ENCODE measurements at places on chromosomes 13 and 19. TPM values are rescaled to one million over a fixed set of nuclear protein-coding genes. Genes with fewer than 3 reads are reported as not detected.
A peak's percentile ranks its signal among the peaks of the same experiment; 100 is the strongest.

DNA sequence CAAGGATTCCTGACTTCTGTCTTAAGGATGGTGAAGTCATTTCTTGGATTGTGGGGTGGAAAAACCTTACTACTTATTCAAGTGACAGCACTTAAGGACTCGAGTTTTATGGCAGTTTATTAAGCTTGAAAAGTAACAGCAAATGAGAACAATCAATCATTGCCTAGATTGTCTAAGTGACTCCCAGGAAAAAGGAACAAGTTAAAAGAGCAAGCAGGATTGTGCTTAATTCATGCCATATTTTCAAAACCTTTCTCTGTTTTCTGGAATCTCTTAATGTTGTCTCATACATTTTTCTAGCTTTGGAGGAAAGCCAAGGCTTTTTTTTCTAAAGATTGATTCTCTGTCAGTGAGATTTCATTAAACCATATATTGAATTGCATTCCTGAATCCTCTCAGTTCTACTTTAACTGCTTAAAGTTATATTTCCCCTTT is 236.2 kb upstream of the HTR2A start:
- no peak for DNase-seq

The STOML3 gene
- total RNA-seq: not detected

GRCh38 chr13:27562457-27562856 is 57.9 kb downstream of the LNX2 start:
- DNase-seq: no peak

The ZNF723 gene
- not detected for total RNA-seq

- DNase-seq: no peak
Observed at GRCh38 chr13:39601636-39602035, 1.4 kb downstream of the LHFPL6 start.

The COG3 gene
- 19.3 TPM for total RNA-seq

DNA sequence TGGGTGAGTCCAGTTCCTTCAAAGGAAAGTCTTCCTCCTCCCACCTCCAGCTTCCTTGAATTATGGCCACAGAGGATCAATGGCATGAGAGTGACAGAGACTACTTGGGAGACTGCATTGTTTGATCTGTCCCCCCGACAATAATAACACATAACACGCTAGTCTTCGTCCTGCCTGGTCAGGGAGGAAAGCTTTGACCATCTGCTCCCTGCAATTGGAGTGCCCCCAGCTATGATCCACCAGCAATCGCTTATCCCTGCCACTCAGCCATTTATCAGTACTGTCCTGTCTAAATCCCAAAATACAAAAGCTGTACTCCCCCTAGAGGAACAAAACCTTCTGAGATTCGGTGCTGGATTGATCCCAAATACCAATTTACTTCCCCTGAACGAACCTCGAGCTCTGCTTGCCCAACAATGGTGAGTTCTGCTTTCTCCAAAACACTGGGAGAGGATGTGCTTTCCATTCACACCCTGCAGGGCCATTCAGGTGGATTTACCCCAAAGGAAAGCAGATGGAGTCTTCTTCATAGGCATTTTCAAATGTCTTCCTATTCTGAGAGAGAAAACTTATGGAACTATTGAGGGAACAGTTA is 466.7 kb downstream of the TSHZ3 start:
- no peak for DNase-seq

The CYP2B6 gene
- not detected for total RNA-seq

DNA sequence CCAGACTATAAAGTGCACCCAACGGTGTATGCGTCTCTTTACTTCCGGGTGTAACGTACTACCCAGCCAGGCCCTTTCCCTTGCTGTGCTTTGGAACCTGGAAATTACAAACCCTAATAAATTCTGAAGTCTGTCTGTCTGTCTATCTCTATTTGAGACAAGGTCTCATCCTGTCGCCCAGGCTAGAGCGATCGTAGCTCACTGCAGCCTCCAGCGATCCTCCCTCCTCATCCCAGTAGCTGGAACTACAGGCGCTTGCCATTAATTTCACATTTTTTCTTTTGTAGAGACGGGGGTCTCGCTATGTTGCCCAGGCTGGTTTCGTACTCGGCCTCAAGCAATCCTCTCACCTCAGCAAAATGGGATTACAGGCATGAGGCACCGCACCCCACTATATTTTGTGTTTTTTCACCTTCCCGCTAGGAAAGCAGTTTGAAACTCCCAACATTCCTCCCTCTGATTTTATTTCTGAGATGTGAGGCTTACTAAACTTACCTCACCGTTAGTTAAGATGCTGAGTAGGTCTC is 469 bp upstream of the RNF6 start:
- no peak for DNase-seq

- DNase-seq: no peak
Observed at GRCh38 chr13:65292488-65292901, 1937.6 kb downstream of the PCDH9 start.

- peak; percentile 81 for DNase-seq
Observed at GRCh38 chr19:4369888-4370260, 26.5 kb downstream of the MPND start.

- no peak for DNase-seq
Observed at GRCh38 chr19:55145232-55145631, 3.8 kb downstream of the TNNT1 start.

DNA sequence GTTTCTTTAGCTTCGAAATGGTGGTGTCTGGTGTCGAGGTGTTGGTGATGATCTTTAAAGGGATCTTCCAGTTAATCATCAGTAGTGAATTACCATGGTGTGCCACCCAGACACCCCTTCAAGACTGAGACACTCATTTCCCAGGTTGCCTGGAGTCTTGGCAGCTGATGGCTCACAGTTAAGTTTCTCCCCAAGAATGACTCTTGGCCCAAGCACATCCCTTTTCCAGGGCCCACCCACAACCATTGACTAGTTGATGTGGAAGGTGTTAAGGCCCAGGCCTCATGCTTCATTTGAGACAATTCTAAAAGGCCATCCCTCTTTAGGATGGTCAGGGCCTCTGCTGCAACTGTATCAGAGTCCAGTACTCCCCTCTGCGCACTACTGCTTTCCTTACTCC is 145.5 kb downstream of the FOXO1 start:
- DNase-seq: peak; percentile 54

DNA sequence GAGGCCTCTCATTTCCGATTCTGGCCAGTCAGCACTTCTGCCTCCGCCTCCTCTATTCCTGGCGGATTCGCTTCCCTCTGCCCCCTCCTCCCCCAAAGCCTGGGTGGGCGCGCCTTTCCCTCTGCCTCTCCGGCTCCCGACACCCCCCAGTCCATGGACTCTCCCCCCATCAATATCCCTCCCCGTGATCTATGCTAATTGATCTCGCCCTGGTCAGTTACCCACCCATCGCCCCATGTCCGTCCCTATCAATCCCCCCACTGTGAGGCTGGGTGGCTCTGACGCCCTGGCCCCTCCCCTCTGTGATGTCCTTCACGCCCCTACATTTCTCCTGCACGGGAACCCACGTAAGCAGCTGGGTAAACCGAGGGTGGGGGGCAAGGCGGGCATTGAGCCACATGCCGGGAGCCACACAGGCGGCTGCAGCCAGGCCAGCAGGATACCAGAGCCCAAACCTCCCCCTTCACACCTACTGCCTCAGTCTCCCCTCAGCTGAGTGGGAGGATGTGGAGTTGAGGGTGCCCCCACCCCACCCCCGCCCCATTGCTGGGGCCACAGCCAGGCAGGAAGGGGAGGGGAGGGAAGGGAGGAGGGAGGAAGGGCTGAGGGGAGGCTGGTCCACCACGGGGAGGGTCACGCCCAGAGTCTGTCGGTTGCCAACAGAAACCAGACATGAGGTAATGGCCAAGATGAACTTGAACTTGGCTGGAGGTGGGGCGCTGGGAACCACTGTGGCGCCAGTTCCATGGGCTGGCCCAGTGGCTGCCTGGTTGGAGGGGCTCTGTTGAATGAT is 21.0 kb downstream of the SMIM24 start:
- DNase-seq: no peak

GRCh38 chr13:106621833-106622232 is 53.9 kb upstream of the ARGLU1 start:
- no peak for DNase-seq

The ZNF730 gene
- total RNA-seq: 0.81 TPM

DNA sequence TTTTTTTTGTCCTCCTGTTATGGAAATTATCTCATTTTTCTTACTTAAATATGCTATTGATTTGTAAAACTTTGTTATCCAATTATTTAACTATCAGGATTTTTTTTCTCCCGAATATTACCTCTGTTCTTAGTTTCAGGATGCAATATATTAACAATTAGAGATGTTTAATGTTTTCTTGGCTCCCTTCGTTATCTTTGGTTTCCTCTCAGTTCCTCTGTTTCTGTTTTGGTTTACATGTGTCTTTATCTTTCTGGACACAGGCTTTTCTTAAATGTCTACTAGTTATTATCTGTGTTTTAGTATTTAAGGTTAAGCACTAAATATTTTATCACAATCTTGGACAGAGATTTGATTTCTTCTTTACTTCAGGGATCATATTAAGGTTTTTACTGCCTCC is 462.2 kb upstream of the SLC10A2 start:
- no peak for DNase-seq

GRCh38 chr13:95588721-95589120 is 36.2 kb downstream of the CLDN10 start:
- no peak for DNase-seq

The DLL3 gene
- 0.79 TPM for total RNA-seq

All from activated naive CD4-positive, alpha-beta T cell treated with anti-CD3 and anti-CD28 coated beads for 36 hours (primary cell).